ENCODE measurements at places on chromosomes 4 and X.

DNA sequence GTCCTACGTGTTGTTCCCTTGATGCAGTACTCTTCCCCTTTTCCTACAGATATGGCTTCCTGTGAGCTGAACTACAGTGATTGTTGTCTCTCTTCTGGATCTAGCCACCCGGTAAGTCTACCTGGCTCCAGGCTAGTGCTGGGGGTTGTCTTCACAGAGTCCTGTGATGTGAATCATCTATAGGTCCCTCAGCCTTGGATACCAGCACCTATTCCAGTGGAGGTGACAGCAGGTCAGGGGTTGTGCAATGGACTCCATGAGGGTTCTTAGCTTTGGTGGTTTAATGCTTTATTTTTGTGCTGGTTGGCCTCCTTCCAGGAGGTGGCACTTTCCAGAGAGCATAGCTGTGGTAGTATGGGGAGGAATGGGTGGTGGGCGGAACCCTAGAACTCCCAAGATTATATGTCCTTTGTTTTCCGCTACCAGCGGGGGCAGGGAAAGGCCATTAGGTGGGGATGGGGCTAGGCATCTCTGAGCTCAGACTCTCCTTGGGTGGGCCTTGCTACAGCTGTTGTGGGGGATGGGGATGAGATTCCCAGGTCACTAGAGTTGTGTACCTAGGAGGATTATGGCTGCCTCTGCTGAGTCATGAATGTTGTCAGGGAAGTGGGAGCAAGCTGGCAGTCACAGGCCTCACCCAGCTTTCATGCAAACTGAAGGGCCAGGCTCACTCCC lies 121.4 kb upstream of the ANKRD50 start:
- DNase-seq: no peak

- DNase-seq: no peak
Observed at GRCh38 chr4:185108669-185109068, 34.4 kb upstream of the SLC25A4 start.

GRCh38 chr4:147378780-147379179 lies 102.1 kb upstream of the EDNRA start:
- no peak for DNase-seq

DNA sequence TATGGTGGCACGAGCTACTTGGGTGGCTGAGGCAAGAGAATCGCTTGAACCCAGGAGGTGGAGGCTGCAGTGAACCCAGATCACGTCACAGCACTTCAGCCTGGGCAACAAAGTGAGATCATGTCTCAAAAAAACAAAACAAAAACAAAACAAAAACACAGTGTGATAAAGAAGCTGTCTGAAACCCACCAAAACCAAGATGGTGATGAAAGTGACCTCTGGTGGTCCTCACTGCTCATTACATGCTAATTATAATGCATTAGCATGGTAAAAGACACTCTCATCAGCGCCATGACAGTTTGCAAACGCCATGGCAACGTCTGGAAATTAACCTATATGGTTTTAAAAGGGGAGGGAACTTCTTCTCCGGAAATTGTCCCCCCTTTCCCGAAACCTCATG lies 29.4 kb upstream of the OPHN1 start:
- DNase-seq: no peak

DNA sequence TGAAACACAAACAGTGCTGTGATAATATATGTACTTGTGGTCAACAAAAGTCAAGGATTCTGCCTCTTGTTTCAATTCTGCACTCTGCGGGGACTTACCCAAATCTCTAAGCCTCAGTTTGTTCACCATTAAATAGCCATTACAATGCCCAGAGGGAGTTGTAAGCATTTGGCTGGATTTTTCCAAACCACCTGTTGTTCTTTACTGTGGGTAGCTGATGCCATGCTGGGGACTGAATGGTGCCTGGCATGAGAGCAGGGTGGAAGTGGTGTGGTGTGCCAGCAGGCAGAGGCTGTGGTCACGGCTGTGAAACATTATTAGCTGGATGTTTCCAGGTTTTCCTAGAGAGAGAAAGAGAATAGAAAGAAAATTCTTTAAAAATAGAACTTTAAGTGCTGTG lies 60.7 kb upstream of the PAK3 start:
- no peak for DNase-seq

DNA sequence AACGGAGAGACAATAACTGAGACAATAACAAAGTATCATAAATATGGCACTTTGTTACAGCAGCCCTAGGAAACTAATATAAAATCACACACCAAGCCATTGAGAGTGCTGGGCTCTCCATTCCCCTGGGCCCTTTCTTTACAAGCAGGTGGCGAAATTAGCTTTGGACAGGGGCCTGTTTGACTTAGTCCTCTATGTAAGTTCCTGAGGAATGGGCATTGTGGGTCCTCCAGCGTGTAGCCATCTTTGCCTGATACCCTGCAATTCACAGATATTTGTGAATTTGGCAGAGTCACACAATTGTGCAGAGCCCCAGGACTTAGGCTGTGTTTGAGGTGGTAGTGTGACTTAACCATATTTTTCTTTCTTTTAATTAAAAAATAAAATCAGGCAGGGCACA lies 67.6 kb downstream of the BCOR start:
- no peak for DNase-seq

GRCh38 chrX:9604111-9604907 lies 139.5 kb downstream of the TBL1X start:
- no peak for DNase-seq

All from NCI-H2029 treated with DMSO at 0.1 percent for 48 hours (cell line).